ENCODE measurements at places on chromosomes 2 and 18. TPM values are rescaled to one million over a fixed set of nuclear protein-coding genes. Genes with fewer than 3 reads are reported as not detected.

The INO80D gene
- 5.2 TPM for total RNA-seq

GRCh38 chr2:168798076-168798887 lies 4.2 kb upstream of the NOSTRIN start:
- DNase-seq = no peak

DNA sequence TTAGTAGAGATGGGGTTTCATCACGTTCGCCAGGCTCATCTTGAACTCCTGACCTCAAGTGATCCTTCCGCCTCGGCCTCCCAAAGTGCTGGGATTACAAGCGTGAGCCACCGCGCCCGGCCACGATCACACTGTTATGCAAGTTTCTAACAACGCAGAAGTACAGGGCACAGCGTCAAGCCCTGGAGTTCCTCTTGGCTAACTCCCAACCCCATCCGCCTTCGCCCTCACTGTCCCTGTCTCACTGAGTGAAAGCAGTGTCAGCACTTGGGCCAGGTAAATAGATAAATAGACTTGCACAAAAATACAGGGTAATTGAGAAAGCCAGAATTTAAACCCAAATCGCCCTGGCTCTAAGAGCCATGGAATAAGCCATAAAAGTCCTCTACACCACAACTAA lies 111.7 kb downstream of the ACVR1 start:
- DNase-seq = no peak

GRCh38 chr18:33838054-33838453 lies 260.0 kb downstream of the ASXL3 start:
- no peak for DNase-seq

DNA sequence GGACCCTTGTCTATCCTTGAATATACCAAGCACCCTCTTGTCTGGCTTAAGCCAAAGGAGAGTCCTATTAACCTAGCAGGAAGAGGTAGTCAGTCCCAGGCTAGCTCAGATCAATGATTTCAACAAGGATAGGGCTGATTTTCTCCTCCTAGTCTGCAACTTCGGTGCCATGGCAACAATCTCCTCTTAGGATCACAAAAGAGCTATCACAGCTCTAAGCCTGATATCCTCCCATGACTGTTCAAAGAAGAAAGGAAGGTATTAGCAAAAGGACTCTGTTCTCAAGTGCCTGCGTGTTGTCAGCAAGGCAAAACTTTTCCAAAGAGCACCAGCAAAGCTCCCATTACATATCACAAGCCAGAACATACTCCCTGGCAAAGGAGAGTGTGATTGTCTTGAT lies 58.7 kb upstream of the DDX18 start:
- no peak for DNase-seq

The LBX2 gene
- 1.6 TPM for total RNA-seq

DNA sequence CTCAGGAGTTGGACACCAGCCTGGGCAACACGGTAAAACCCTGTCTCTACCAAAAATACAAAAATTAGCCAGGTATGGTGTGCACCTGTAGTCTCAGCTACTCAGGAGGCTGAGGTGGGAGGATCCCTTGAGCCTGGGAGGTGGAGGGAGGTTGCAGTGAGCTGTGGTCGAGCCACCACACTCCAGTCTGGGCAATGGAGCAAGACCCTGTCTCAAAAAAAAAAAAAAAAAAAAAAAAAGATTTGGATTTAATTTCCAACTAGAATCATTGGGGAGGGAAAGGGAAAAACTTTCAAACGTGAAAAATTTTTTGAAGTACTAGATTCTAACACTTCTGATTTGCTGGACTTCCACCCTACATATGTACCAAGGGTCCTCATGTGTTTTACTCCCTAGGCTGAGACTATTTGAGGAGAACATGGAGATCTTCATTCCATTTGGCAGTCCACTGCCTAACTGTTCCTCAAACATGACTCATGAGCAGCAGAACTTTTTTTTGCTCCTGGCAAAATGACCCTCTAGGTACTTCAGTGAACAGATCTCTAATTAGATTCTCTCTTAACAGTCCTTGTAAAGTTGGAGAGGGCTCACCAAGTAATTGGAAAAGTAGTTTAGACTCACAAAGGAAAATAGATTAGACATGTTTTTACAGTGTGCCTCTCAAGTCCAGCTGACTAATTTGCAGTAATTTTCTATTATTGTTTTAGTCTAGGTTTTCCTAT lies 267.6 kb downstream of the METTL4 start:
- DNase-seq = peak; percentile 90

- DNase-seq = no peak
These were observed 1132.1 kb upstream of the ZEB2 start for GRCh38 chr2:145652036-145652435.

The ALPG gene
- not detected for total RNA-seq

GRCh38 chr2:43944915-43945314 lies 50.9 kb downstream of the LRPPRC start:
- DNase-seq = no peak

DNA sequence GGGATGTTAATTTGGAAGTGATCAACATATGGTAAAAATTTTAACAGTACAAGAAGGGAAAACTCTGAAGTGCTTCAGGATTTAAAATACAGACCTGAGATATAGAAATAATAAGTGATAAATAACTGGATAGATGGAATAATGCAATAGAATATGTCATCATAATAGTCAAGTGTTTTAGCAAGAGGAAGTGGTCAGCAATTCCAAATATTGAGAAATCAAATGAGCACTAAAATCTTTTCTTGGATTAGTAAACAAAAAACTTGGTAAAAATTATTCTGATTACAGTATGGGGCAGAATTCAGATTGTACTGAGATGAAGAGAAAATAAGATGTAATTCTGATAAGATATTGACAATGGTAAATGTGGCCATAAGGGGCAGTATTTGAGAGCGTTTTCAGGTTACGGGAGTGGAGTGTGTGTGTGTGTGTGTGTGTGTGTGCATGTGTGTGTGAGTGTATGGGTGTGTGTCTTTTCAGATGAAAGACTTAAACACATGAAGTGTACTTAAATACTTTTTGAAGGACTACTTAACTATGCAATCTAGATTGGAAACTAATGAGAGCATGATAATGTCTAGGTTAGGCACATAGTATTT lies 217.9 kb upstream of the ITGA4 start:
- no peak for DNase-seq

The TFCP2L1 gene
- 0.12 TPM for total RNA-seq

DNA sequence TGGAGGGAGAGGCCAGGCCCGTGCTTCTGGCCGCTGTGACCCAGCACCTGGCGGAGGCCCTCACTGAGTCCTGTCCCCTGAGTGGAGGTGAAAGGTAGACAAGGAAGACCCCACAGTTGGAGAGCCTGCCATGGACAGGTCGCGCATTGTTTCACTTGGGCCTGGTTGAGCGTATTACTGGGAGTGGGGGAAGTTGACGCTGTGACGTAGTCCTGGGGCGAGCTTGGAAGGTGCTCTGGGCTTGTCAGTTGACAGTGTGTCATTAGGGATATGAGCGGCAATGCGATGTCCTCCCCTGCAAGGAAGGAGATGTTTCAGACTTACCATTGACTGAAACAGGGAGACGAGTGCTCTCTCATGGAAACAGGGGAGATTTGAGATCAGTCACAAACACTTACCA lies 127.1 kb downstream of the SH3RF3 start:
- no peak for DNase-seq

- DNase-seq = no peak
These were observed 251.3 kb downstream of the RPIA start for GRCh38 chr2:88942798-88943197.

DNA sequence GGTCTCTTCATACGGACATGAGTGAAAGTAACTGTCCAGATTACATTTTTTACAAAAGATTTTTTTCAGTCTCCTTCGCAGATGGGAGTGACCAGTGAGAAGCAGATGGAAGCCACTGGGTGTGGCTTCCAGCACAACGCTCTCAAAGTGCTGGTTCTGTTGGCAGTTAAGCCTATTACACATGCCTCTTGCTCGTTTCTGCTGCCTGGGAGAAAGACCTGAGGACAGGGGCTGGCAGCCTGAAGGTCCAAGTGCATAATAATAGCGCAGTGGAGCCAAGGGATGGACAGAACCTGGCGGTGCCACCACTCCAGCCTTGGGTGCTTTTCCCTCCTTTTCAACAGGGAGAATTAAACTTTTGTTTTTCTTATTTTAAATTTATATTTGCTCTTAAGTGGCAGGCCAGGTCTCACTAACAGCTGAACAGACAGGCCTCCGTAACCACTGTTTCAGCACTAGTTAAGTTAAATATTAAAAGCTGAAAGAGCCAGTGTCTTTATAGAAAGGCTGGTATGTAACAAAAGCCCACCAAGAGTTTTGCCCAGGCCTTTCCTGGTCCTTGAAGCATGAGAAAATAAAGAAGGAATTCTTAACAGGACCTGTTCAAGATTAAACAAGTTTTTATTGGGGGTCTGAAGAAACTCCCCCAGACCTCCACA lies 1.2 kb upstream of the SKA1 start:
- DNase-seq = no peak

The FSHR gene
- total RNA-seq = not detected

The BCL11A gene
- total RNA-seq = not detected

- no peak for DNase-seq
These were observed 393.9 kb downstream of the LRRTM1 start for GRCh38 chr2:79910643-79911042.

The MC5R gene
- total RNA-seq = not detected

DNA sequence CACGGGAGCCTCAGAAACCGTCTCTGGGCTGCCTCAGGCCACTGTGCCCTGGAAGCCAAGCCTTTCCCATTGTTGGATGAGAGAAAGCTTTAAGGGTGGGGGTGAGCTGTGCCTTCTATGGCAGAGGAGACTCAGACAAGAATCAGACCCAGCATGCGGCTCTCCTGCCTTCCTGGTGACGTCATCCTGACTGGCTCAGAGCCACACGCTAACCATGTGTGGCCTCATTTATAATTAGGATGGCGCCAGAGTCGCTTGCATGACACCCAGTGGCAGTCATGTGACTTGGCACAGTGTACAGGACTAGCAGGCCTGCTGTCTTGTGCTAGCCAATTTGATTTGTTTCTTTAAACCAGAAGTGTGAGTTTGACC lies 99.1 kb downstream of the SH3BP4 start:
- peak; percentile 99 for DNase-seq

The FEV gene
- total RNA-seq = not detected

The C2orf80 gene
- not detected for total RNA-seq

DNA sequence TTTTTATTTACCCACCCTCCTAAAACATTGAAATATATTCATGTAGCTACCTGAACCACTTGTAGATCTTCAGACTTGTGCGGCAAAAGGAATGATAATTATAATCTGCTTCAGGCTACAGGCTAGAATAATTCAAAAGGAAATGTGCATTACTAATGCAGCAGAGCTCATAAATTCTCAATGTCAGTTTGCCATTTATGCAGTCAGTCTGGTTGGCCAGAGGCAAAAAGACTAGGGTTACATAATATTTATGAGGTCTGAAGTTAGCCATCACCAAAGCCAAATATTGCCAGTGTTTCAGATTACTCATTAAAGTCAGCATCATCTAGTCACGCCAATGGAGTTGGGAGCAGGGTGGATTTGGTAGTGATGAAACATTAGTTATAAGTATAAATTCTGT lies 38.9 kb downstream of the METAP1D start:
- peak; percentile 97 for DNase-seq

GRCh38 chr2:197274349-197274748 lies 36.2 kb downstream of the ANKRD44 start:
- no peak for DNase-seq

The PROC gene
- 0.64 TPM for total RNA-seq

GRCh38 chr2:223921204-223921603 lies 23.9 kb downstream of the WDFY1 start:
- no peak for DNase-seq

DNA sequence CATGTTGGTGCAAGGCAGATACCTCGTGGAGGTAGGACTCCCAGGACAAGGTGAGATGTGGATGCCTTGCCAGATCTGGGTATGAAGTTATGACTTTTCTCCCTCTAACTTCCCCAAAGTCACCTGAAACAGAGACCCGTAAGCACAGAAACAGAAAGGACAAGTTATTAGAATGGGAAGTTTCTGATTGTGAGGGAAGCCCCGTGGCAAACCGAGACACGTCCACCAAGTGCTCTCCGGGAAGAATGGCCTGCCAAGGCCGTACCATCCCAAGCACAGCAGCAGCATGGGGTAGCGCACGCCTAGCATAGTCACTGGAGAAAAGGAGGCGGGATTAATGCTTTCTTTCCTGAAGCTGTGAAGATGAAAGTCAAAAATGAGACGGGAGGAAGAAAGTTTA lies 110.6 kb downstream of the ZNF532 start:
- DNase-seq = no peak

DNA sequence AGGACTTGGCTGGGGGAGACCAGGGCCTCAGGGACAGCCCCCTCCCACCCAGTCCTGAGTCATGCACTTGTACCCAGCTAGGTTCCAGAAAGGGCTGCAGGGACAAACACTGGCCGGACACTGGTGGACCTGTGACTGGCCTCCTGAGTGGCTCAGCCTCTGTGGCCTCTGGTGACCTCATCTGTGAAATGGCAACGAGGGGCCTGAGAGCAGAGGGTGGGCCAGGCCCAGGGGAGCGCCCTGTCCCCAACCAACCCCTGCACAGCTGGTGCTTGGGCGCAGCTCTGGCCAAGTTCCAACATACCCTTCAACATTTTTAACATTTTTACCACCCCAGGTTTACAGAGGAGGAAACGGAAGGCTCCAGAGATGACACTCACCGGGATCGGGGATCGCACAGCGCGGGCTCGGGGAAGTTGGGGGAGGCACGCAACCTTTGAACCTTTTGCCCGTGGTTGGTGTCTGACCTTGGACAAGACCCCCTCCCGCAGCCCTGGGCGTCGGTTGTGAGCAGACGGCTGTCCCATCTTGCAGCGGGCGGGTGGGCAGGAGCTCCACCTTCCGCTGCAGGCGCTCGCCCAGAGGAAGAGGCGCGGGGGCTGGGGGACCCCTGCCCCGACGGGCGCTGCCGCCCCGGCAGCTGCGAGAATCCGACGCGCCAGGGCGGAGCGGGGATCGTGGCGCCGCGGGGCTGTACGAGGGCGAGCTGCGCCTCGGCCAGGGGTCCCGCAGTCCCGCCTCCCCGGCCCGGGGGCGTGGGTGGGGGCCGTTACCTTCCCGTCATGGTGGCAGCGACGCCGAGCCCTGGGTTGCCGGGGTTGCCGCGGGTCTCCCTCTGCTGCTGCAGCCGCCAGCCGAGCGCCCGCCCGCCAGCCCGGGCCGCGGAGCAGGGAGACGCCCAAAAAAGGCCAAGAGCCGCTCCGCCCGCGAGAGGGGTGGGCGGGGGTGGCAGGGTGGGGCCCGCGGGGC lies 805 bp downstream of the LIMS2 start:
- DNase-seq = no peak

GRCh38 chr2:21223618-21224017 lies 99.8 kb downstream of the TDRD15 start:
- no peak for DNase-seq

The FBXO15 gene
- 0.71 TPM for total RNA-seq

- peak; percentile 26 for DNase-seq
These were observed 195.4 kb upstream of the ARL4C start for GRCh38 chr2:234691968-234692955.

DNA sequence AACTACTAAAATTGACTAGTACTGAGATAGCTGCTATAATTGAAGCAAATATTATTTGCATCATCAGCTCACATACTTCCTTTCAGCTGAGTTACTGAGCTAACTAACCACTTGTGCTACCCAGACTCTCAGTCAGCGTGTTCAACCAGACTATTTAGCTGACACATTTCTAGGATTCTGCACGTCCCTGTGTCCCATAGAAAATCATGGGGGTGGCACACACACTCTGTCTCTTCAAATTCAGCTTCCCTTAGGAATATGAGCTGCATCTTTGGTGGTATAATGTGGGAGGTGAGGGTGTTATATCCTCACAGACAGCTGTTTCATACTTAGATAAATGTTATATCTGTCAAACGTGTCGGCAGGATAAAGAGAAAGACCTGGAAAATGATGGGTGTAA lies 424.0 kb downstream of the CDH2 start:
- no peak for DNase-seq

The SERPINB3 gene
- total RNA-seq = not detected

The LRRC30 gene
- total RNA-seq = not detected
